Adrenal gland (tissue), 19 donors: ENCODE measurements at places on chromosomes 6 and 20. TPM values are rescaled to one million over a fixed set of nuclear protein-coding genes. Genes with fewer than 3 reads are reported as not detected.

- H3K36me3 ChIP-seq = no peaks in the 10 kb centered on the region
- DNase-seq = no peak
- H3K4me3 ChIP-seq = no peak overlapping the region
- H3K27me3 ChIP-seq = no peaks in the 10 kb centered on the region
- H3K27ac ChIP-seq = no peak overlapping the region
Observed at GRCh38 chr6:52283111-52283510, 1.4 kb downstream of the MCM3 start.

The GPX5 gene
- not detected for polyA plus RNA-seq

DNA sequence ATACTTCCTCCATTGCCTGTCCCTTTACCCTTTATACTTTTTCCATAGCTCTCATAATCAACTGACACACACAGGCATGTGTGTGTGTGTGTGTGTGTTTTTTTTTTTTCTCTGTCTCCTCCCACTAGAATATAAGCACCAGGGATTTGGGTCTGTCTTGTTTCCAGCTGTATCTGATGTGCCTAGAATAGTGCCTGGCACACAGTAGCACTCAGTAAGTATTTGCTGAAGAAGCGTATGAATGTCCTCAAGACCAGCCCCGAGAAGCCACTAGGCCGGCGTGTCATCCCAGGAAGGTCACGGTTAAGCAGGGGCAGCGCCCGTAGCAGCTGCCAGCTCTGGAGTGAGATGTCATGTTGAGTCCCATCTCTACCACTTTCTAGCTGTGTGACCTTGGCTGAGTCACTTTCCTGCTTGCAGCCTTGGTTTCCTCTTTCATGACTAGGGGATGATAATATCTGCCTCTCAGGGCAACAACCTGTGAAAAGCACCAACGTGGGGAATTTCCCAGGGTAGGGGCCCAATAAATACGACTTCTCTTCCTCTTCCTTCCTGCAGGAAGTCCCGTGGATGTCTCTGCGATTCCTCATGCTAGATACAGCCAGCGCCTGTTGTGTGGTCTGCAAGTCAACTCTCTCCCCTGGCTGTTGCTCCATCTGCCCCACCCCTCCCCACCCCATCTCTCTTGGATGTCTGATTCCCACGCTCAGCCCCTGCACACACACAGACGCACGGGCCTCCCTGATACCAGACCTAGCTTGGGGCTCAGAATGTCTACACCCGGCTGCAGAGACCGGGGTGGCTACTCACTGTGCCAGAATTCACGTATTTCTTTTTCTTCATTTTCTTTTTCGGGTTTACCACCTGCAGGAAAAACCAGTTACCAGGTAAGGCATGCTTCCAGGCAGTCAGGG is 58.1 kb downstream of the RAB44 start:
- peaks cover 24% of the 10 kb centered on the region for H3K4me1 ChIP-seq
- DNase-seq = peak; percentile 71
- H3K36me3 ChIP-seq = no peaks in the 10 kb centered on the region
- H3K4me3 ChIP-seq = no peak overlapping the region
- H3K27me3 ChIP-seq = no peaks in the 10 kb centered on the region

The PACRG gene
- 3.6 TPM for polyA plus RNA-seq

DNA sequence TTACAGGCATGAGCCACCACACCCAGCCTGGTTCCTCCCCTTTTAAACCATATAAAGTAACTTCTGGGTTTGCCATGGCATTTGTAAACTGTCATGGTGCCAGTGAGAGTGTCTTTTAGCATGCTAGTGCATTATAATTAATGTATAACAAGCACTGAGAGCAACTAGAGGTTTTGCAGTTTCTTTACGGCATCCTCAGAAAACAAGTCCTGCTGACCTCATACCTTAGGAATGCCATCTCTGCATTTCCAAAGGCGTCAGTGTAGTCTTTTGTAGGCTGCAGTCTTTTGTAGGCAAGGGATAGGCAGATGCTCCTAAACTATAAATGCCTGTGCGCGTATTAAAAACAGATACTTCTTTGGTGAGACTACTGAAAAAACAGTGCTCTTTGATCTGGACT is 75.0 kb upstream of the EZR start:
- H3K27ac ChIP-seq = no peak overlapping the region
- H3K27me3 ChIP-seq = no peaks in the 10 kb centered on the region
- H3K4me1 ChIP-seq = no peaks in the 10 kb centered on the region
- DNase-seq = no peak
- H3K36me3 ChIP-seq = no peaks in the 10 kb centered on the region
- H3K4me3 ChIP-seq = no peak overlapping the region

The ENPP3 gene
- polyA plus RNA-seq = 17.8 TPM

- peaks cover 5% of the 10 kb centered on the region for H3K4me1 ChIP-seq
- DNase-seq = peak; percentile 56
- H3K27ac ChIP-seq = peak overlapping the region; percentile 27
- no peaks in the 10 kb centered on the region for H3K36me3 ChIP-seq
- H3K4me3 ChIP-seq = no peak overlapping the region
Observed at GRCh38 chr20:10982692-10983091, 308.9 kb upstream of the JAG1 start.

DNA sequence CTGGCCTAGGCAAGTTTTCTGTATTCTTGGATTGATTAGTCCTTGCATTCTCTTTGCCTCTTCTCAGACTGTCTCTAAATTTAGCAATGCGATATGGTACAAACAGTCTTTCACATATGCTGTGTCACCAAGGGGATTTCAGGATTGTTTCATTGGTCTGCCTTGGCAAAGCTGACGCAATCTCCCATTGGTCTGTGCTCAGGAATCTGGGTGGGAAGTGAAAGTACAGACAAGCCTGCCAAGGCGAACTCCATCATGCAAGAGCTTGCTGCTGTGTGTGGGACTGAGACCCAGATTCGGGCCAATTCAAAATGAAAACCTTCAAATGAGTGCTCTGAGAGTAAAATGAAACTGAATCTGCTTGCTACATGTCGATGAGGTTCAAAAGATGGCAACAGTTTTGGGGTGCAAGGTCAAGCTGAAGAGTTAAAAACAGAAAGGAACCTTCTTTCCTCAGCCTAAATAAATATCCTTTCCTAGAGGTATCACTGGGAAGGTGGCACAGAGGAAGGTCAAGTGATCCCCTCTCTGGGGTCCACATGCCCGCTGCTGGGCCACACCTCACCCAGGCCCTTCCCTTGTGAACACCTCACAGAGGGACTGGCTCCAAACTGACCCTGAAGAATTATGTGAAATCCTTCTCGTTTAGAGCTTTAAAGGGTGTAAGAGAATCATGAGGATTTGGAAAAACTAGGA is 198.8 kb upstream of the PREP start:
- H3K27ac ChIP-seq = peak overlapping the region; percentile 36
- no peaks in the 10 kb centered on the region for H3K36me3 ChIP-seq
- H3K4me3 ChIP-seq = no peak overlapping the region
- H3K4me1 ChIP-seq = no peaks in the 10 kb centered on the region
- peaks cover 4% of the 10 kb centered on the region for H3K27me3 ChIP-seq

DNA sequence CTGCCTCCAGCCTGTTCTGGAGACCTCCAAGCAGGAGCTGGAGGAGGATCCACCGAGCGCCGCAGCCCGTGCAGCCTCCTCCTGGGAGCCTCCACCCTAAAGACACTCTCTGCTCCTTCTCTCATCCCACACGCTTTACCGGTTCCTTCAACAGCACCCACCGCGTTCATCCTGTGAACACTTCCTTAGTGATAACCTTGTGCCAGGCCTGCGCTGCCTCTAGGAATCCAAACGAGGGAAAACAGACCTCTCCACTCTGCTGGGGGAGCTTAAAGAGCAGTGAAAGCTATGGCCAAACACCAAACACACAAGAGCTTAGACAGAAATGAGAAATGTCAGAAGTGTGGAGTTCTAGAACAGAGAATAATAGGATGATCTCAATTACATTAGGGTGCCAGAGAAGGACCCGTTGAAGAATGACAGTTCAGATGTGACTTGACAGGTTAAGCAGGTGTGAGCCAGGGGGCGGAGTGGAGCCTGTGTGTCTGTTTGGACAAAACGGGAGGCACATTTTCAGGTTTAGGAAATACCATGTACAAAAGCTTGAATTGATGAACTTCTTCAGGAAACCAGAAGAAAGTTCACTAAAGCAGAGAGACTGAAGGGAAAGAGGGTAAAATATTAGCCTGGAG is 28.5 kb upstream of the HLA-DRB5 start:
- no peaks in the 10 kb centered on the region for H3K27me3 ChIP-seq
- H3K4me1 ChIP-seq = no peaks in the 10 kb centered on the region
- no peak overlapping the region for H3K4me3 ChIP-seq
- no peaks in the 10 kb centered on the region for H3K36me3 ChIP-seq
- DNase-seq = no peak
- H3K27ac ChIP-seq = no peak overlapping the region

DNA sequence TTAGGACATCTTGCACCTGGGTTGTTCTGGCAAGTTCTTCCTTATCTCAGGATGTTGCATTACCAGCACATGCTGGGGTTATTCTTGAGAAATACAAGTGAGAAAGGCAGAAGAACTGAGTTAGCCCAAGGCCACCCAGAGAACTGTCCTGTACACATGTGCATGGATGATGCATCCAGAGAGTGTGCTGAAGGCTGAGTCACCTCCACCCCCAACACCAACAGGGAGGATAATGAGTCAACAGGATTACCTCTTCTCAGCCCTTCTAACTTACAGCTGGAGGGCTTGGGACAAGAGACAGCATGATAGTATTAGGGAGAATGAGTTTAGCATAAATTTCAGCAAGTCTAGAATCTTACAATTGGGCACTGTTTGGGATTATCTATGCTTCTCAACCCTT is 8.5 kb downstream of the SCGN start:
- H3K27me3 ChIP-seq = no peaks in the 10 kb centered on the region
- no peak overlapping the region for H3K4me3 ChIP-seq
- no peaks in the 10 kb centered on the region for H3K36me3 ChIP-seq
- no peaks in the 10 kb centered on the region for H3K4me1 ChIP-seq

The POM121L2 gene
- polyA plus RNA-seq = not detected

The KIF3B gene
- 12.9 TPM for polyA plus RNA-seq

The MCCD1 gene
- not detected for polyA plus RNA-seq

The FOXF2 gene
- 0.46 TPM for polyA plus RNA-seq

The SFT2D1 gene
- polyA plus RNA-seq = 33.4 TPM

GRCh38 chr6:169112483-169113320 is 140.9 kb downstream of the THBS2 start:
- no peaks in the 10 kb centered on the region for H3K27me3 ChIP-seq
- no peak for DNase-seq
- H3K27ac ChIP-seq = no peak overlapping the region
- no peaks in the 10 kb centered on the region for H3K36me3 ChIP-seq
- no peak overlapping the region for H3K4me3 ChIP-seq
- H3K4me1 ChIP-seq = no peaks in the 10 kb centered on the region

DNA sequence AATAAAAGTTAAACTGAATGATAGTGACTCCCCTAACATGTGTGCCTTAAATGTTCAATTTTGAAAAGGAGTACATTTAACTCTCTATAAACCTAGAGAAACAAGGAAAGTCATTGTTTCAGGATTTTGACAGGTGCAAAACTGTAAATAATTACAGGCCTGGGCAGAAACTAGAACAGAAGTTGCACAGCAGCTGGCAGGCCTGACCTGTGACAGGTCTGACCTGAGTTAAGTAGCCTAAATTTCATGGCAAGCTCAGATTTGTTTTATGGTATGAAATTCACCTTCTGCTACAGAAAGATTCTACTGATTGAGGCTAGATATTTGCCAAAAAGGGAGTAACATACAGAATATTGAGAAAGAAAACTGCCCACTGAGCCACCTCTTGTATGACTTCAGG is 166.1 kb downstream of the CDKAL1 start:
- no peaks in the 10 kb centered on the region for H3K36me3 ChIP-seq
- no peak overlapping the region for H3K27ac ChIP-seq
- H3K27me3 ChIP-seq = no peaks in the 10 kb centered on the region
- no peak for DNase-seq

DNA sequence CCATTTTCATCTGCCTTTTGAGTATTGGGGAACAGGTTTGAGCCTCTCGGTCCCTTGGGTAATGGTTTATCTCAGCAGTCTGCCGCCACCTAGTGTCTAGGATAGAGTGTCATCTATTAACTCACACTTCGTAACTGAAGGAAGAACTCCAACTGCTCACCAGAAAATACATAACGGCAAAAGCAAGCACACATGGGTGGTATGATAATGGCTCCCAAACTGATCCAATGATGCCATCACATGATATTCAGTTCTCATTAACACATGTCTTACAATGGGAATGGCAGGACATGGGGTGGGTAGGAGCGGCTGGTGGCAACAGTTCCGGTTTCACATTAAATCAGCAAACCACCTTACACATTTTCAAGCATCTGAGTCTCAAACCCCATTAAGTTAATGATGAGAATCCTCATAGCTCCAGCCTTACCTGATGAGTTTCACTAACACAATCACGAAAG is 110.7 kb upstream of the PHACTR1 start:
- H3K4me3 ChIP-seq = no peak overlapping the region
- DNase-seq = peak; percentile 75
- H3K36me3 ChIP-seq = no peaks in the 10 kb centered on the region
- no peaks in the 10 kb centered on the region for H3K27me3 ChIP-seq
- H3K4me1 ChIP-seq = peaks cover 9% of the 10 kb centered on the region

DNA sequence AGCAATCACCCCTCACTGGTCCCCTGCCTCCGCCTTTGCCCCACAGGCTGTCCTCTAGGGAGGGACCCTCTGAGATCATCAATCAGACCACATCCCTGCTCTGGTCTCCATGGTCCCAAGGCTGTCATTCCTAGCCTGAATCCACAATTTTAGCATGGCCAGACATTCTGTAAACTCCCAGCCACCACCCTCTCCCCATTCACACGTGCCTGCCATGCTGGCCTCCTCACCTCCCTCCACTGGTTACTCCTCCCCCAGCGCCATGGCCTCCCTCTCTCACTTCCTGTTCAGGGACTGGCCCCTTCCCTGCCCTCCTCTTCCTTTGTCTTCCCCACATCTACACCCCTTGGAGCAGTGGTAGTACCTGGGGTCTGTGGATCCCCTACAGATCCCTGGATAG is 150.7 kb upstream of the MLN start:
- no peak overlapping the region for H3K27ac ChIP-seq
- H3K36me3 ChIP-seq = no peaks in the 10 kb centered on the region
- no peaks in the 10 kb centered on the region for H3K27me3 ChIP-seq
- no peaks in the 10 kb centered on the region for H3K4me1 ChIP-seq
- DNase-seq = no peak
